ENCODE measurements at places on chromosomes 2 and 18. TPM values are rescaled to one million over a fixed set of nuclear protein-coding genes. Genes with fewer than 3 reads are reported as not detected.

SERPINB7 gene
- not detected for total RNA-seq

ADD2 gene
- total RNA-seq = 2.4 TPM

UGT1A10 gene
- total RNA-seq = not detected

AOX1 gene
- total RNA-seq = not detected

MAP3K19 gene
- not detected for total RNA-seq

RRM2 gene
- total RNA-seq = 5.5 TPM

PER2 gene
- total RNA-seq = 18.7 TPM

C1QL2 gene
- total RNA-seq = not detected

RDH14 gene
- total RNA-seq = 21.7 TPM

GTF2A1L gene
- not detected for total RNA-seq

Measured in mononuclear cell (primary cell).